ENCODE measurements at places on chromosomes 3 and 15.
A peak's percentile ranks its signal among the peaks of the same experiment; 100 is the strongest.

GRCh38 chr3:146577662-146578061 is 27.5 kb downstream of the PLSCR5 start:
- no peak for DNase-seq

DNA sequence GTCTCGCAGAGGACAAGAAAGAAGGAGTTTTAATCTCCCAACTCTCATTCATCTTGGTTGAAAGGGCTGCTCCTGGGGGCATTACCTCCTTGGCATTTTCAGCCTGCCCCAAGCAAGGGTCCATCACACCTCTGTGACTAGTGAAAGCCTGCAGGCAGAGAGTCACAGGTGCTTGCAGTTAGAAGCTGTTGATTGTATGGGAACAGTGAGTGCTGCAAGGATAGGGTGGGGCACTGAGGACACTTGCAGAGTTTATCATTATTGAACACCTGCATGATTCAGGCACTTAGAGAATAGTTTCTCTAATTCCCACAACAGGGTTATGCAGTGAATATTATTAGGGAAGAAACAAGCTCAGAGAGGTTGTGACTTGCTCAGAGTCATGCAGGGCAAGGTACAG is 41.7 kb upstream of the IGF2BP2 start:
- DNase-seq = no peak

DNA sequence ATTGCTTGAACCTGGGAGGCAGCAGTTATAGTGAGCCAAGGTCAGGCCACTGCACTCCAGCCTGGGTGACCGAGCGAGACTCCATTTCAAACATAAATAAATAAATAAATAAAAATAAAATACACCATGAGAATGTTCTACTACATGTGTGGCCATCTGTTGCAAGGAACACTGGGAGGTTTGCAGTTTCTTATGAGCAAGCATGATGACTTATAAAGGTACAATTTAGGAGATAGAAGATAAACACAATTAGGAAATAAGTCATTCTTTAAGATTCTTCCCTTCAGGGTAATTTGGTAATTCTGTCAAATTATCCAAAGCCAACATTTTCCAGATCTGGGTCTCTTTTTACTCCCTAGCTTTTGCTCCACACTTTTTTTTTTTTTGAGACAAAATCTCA is 13.4 kb downstream of the HTR3C start:
- no peak for DNase-seq

- no peak for DNase-seq
Observed at GRCh38 chr3:17204049-17204650, 319.4 kb downstream of the PLCL2 start.

DNA sequence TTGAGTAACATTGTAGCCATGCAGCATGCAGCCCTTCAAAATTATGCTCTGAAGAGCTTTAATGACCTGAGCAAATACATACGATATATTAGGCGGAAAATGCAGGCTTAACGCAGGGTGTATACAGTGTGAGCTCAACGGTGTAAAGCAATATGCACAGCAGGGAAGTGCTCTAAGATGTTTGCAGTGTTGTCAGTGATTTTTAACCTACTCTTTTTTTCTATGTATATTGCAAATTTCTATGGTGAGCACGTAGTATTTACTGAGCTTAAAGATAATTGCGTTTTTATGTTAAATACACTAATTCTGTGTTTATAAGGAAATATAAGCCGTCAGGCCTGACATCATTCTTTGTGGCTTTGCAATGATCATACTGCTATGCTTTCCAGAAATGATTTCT is 42.1 kb downstream of the DGKG start:
- DNase-seq = no peak

GRCh38 chr3:28576614-28577200 is 228.1 kb upstream of the AZI2 start:
- no peak for DNase-seq

DNA sequence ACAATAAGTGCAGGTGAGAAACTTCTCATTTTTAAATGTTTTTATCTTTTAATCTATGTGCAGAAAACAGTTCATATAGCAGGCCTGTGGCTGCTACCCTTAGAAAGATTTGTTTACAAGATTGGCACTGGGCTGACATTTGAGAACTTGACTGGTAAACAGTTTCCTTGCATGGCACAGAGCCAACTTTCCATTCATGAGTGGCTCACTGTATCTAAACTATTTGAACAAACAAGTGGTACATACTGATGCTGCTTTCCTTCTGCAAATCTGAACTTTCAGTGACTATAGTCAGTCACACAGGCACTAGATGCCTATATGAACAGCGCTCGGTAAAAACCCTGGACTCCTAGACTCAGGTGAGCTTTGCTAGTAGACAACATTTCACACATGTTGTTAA is 6.3 kb upstream of the GTPBP8 start:
- peak; percentile 20 for DNase-seq

- DNase-seq = no peak
Observed at GRCh38 chr3:14286887-14287500, 108.4 kb downstream of the LSM3 start.

DNA sequence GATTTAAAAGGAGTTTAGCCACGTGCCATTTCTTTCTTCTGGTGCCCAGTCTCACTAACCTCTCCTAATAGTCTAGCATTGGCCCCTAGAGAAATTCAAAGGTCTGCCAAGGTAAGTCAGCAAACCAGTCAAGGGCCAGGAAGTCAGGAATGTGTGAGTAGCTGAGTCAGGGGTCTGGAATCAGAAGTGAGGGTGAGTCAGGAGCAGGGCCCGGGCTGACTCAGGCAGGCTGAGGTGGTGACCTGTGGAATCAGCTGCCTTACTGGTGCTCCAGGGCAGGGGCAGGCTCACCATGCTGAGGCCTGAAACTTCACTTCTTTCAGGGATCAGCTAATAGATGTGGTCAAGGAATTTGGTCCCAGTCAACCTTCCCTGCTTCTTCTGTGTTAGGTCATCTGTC is 105.8 kb upstream of the MYZAP start:
- no peak for DNase-seq

DNA sequence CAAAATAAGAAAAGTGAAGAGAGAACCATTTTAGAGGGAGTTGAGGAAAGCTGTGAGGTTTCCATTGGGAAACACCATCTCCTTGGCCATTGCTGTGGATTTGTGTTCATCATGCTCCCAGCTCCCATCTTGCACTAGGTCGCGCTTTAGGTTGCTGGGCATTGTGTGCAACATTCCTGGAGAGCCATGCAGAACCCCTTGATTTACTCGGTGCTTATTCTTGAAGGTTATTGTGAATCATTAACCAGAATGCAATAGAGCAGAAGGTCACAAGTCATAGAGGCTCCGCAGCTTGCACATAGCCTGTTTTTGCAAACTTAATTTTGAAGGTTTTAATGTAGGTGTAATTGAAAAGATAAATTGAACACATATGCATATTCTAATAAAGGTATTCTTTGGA is 239.2 kb upstream of the IL12A start:
- no peak for DNase-seq

GRCh38 chr3:149736175-149736952 is 15.9 kb downstream of the COMMD2 start:
- DNase-seq = no peak

- DNase-seq = no peak
Observed at GRCh38 chr3:149095487-149095886, 9.2 kb upstream of the HLTF start.

- no peak for DNase-seq
Observed at GRCh38 chr3:60758171-60758570, 493.1 kb downstream of the FHIT start.

GRCh38 chr3:117557464-117558090 is 848.0 kb downstream of the TUSC7 start:
- DNase-seq = no peak

- no peak for DNase-seq
Observed at GRCh38 chr3:40128166-40128565, 181.3 kb upstream of the EIF1B start.

Measured in stimulated activated naive CD4-positive, alpha-beta T cell treated with Interleukin-2 at 50 U/mL for 16 hours (primary cell).